Esophagus squamous epithelium (tissue), 5 donors: ENCODE measurements at places on chromosomes 16 and 17. TPM values are rescaled to one million over a fixed set of nuclear protein-coding genes. Genes with fewer than 3 reads are reported as not detected.

- DNase-seq = no peak
Measured at GRCh38 chr16:71576971-71577370, at the start of gene TAT. Gene TAT (minus strand): TSS chr16:71577092. CDS start chr16:71576415, 677 bp downstream.

CDK5RAP3 gene
- total RNA-seq = 63.2 TPM

DNA sequence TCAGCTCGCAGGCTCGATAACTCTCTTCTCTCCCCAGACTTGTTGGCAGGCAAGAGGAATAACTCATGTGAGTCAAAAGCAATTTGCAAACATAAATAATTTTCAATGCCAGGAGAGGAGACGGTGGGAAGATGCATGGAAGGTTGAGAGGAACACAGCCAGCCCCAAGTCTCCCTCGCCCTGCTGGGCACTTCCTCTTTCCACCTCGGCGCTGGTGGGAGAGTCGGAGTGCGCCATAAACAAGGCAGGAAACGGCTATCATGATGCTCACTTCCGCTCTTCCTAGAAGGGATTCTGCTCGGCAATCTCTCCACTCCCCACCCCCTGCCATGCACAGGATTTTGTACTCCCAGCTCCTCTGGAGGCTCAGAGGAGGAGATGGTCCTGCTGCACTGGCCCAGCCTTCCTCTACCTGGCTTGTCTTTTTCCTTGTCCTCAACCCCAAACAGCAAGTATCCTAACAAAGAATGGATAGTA, 13.0 kb downstream of the CBX4 start:
- no peak for DNase-seq

- no peak for DNase-seq
Measured at GRCh38 chr16:85113913-85114312, 1.6 kb upstream of the CIBAR2 start.

DNA sequence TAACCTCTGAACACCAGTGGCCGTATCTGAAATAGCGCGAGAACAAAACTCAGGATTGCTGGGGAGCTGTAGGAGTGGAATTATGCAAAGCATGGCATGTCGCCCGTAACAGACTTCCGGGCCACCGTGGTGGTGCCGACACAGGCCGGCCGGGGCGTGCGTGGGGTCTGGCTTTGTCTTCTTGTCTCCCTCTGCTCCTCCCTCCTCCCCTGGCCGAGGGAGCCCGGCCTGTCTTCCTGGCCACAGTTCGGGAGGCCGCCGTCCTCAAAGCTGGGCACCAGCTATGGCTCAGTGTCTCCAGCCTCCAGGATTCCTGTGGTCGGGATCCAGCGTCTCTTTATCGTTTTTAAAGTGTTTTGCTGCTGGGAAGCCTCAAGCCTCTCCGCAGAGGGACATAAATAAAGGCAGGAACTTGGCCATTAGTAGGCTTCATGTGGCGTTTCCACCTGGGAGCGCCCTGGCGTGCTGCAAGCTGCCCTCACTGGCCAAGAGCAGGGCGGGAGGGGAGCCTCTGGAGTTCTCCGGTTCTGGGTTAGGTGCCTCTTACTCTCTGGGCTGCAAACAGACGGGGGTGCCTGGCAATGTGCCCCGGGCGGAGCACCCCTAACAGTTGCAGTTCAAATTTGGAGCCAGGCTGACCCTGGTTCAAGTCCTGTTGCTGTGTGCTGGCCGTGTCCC, 22.0 kb upstream of the NPTX1 start:
- no peak for DNase-seq

DNA sequence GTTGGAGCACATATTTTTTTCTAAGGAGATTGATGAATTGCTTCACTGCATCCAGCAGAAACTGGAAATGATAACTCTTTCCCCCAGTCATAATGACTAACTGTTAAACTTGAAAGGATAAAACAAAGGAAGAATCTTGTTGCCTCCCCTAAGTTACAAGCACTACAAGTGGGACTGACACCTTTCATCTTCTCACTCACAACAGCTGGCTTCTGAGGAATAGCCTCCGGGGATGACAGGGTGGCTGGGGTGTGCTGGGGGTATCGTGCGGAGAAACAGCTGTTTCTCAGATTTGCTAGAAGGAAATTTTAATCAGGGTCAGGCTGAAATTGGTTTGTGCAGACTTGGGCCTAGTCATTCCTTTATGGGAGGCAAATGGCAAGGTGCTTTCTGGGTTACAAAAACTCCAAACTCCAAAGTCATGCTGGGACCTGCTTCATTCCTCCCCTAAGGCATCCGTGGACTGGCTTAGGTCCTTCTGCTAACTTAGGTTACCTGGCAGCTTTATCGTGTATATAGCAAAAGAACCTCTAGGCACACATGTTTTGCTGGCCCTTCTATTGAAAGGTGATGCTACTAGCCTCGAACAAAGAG, 557.2 kb downstream of the TOX3 start:
- no peak for DNase-seq

GRCh38 chr16:78195797-78196196, 96.3 kb downstream of the WWOX start:
- DNase-seq = no peak

RAB11FIP4 gene
- total RNA-seq = 9.9 TPM

KRTAP2-3 gene
- not detected for total RNA-seq

CBX8 gene
- 2.7 TPM for total RNA-seq

GRCh38 chr16:50445621-50446555, 77.1 kb upstream of the BRD7 start:
- DNase-seq = no peak

NLGN2 gene
- 1.4 TPM for total RNA-seq

CX3CL1 gene
- total RNA-seq = 14.8 TPM

DNA sequence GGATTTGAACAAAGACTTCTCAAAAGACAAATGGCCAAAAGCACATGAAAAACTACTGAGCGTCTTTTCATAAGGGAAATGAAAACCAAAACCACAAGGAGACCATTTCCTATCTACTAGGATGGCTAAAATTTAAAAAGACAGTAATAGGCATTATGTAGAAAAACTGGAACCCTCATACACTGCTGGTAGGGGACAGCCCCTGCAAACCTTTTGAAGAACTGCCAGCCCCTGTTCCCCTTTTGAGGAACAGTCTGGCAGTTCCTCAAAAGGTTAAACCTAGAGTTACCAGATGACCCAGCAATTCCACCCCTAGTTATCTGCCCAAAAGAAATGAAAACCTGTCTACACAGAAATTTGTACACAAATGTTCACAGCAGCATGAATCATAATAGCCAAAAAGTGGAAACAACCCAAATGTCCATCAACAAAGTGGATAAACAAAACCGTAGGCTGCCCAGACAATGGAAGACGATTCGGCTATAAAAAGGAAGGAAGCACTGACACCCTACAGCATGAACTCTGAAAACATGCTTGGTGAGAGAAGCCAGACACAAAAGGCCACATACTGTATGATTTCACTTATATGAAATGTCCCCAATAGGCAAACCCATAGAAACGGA, 22.9 kb downstream of the CDIP1 start:
- DNase-seq = no peak

DNA sequence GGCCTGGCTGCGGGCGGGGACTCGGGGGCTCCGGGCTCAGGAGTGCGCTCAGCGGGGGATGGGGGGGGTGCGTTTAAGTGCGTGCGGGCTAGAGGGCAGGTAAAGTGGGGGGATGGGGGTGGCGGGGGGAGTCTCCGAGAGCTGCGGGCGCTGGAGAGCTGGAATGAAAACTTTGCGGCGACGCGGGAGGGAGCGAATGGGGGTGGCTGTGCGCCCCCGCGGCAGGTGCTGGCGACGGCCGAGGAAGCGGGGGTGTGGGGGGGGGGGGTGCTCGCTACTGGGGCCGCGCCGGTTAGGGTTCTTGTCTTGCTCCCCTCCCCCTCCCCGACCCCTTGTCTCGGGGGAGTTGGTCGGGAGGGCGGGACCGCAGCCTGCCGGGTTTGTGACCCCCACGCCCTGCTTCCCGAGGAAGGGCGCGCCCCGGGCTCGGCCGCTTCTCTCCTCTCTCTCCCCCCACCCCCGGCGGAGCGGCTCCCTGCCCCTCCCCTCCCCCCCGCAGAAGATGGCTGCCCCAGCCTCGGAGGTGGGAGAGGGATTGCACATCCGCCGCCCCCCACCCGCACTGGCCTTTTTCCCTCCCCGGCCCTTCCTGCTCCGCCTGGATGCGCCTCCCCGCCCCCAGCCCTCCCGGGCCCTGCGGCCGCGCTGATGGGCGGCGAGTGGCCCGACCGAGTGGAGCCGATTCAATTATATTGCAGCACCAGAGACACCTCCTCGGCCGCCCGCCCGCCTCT, 649 bp downstream of the GSE1 start:
- no peak for DNase-seq

GRCh38 chr17:57739402-57740234, 5.5 kb downstream of the CCDC182 start:
- DNase-seq = no peak

DNA sequence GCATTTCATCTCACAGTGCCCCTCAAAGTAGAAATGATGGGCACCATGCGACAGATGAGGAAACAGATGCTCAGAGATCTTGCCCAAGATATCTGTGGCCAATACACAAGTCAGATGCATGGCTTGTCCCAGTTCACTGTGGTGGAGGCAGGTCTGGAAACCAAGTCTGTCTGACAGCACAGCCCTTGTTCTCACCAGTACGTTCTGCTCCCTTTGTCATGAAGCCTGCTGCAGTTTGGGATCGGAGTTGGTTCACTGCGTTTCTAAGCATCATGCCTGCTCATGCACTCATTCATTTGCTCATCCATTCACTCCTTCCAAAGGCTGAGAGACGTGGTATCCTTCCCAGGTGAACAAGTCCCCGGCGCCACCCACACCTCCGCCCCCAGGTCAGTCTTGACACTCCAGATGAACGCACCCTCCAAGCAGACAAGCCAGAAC, 27.2 kb upstream of the MEAK7 start:
- DNase-seq = no peak

DNA sequence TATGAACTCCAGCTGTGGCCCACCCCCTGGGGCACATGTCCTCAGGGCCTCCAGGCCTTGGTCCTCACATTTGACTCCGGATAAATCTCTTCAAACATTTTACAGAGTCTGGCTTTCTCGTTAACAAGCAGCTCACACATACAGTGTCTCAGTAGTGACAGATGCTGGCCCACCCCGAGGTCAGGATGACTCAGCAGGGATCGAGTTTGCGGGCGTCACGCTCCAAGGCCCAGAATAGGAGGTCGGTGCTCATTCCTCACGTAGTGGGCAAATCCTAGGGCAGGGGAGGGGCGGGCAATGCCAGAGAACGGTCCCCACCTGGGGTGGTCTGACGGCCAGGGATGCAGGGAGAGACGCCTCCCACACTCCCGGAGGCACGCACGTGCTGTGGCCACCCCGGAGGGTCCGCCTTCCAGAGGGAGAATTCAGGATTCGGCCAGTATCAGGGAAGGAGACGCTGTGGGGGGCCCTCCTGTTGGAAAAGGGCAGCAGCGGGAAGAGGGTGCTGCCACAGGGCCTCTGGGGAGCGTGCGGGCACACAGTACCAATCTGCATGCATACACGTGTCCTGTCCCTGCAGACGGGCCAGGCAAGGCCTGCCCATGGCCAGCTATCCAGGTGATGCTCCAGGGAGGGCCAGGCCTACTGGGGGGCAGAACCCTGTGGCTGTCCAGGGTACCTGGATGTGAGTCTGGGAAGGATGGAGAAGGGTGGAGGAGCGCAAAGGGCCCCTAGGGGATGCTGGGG, 8.6 kb downstream of the SLC7A5 start:
- DNase-seq = no peak

- no peak for DNase-seq
Measured at GRCh38 chr17:32909787-32910369, 18.1 kb upstream of the TMEM98 start.

DNA sequence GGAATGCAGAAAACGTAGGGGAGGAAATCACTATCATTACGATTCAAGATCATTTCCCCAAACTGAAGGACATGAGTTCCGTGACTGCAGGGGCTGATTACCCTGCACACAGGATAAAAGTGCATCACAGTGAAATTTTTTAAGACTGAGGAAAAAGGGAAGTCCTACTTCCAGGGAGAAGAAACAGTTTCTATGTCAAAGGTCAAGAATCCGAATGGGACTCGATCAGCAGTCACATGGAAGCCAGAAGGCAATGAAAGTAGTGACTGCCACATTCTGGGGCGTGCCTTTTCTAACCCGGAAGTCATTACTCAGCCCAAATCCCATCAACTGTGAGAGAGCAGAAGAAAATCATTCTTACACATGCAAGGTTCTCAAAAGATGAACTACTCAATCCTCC, 12.1 kb downstream of the ZZEF1 start:
- DNase-seq = no peak

- DNase-seq = no peak
Measured at GRCh38 chr16:62967611-62968010, 931.4 kb upstream of the CDH8 start.

GAA gene
- total RNA-seq = 14.3 TPM

TEX19 gene
- total RNA-seq = not detected

DNA sequence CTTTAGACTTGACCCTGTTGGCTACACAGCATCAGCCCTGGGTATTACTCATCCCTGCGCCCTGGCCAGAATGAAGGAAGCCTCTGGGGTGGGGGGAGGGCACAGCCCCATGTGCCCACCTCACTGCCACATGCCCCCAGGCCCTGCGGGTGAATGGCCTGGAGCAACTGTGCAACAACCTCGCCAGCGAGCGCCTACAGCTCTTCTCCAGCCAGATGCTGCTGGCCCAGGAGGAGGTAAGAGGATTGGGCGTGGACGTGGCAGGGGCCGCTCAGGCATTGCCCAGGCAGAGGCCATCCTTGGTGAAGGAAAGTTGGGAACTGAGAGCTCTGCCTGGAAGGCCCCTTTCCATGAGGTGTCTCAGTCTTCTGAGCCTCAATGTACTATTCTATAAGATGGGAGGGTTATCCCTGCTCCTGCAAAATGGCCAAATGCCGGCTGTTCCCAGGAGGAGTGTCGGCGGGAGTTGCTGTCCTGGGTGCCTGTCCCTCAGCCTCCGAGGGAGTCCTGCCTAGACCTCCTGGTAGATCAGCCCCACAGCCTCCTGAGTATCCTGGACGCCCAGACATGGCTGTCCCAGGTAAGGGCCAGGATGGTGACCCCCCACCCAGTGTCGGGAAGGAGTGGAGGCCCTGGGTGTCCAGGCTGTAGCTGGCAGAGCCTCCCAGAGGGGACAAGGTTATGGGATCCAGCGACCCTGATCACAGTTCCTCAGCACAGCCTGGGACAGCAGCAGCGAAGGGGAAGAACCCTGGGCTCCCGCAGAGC, 8.9 kb downstream of the MYO15B start:
- DNase-seq = no peak

CDH5 gene
- 21.6 TPM for total RNA-seq

GRCh38 chr16:87447323-87447722, 45.5 kb downstream of the ZCCHC14 start:
- DNase-seq = no peak

PDE6G gene
- not detected for total RNA-seq

DNA sequence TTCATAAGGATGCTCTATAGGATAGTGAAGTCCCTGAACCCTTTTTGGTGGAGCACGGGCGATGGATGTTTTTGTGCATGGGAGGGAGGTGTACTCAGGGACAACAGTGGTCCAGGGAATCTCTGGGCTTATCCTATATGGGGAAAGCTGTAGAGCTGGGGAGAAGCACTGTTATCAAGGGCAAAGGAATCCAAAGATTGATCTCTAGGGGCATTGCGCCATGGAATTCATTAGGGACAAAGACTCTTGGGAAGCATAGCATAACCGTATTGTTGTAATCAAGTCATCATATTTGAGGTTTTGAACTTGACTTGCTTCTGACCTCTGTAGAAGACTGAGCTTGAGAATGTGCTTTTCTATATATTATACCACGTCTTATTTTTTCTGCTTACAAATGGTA, 172.9 kb upstream of the ZFHX3 start:
- no peak for DNase-seq
